ENCODE measurements at places on chromosomes 2 and 18. TPM values are rescaled to one million over a fixed set of nuclear protein-coding genes. Genes with fewer than 3 reads are reported as not detected.

GATA6 gene
- 2.6 TPM for total RNA-seq

CYTIP gene
- not detected for total RNA-seq

ZNF892 gene
- 0.17 TPM for total RNA-seq

NDUFV2 gene
- total RNA-seq, result 120 TPM

MAP3K19 gene
- not detected for total RNA-seq
